ENCODE measurements at places on chromosomes 4 and X.

DNA sequence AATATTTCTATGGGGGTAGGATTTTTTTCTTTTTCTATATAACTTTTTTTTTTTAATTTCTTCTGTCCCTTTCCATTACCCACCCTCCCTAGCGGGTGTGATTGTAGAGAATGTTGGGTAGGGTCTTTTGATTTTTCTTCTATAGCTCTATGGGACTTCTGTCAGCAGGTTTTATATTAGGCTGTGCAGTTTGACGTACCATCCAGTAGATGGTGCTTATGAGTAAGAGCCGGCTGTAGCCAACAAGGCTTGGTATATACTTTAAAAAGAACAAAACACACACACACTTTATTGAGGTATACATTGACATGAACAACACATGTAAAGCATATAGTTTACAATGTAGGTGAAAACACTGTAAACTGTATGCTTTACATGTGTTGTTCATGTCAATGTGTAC lies 247.9 kb upstream of the POF1B start:
- no peak for DNase-seq

DNA sequence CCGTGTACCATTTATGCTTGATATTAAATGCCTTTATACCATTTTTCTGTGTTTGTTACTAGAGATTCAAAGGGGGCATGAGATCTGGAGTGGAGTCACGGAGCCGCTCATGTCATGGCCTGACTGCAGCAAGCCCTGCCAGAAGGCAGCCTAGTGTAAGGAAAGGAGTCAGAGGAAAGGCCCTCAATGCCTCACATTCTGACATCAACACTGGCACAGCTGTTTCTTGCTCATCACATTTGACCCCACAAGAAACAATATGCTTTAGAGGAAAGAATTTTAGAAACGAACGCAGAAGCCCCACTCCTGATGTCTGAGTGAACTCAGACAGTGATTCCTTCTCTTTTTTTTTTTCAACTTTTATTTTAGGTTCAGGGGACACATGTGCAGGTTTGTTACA lies 322.4 kb upstream of the CPEB2 start:
- DNase-seq: no peak

DNA sequence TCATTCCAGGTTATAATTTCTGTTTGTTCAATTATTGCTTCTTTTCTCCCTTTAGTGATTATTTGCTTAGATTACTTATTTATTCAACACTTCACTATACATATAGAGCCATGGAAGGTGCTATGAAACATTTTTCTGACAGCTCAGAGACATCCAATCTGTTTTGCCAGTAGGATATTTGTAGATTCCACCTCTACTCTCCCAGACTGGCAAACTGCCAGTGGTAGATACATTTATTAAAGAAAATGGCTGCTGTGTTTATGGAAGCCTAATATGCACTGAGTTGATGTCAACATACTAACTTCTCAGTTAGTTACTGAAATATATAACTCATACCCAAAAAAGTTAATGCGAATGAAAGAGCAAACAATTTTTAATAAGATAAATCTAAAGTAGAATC lies 348.6 kb downstream of the TRAM1L1 start:
- no peak for DNase-seq

- no peak for DNase-seq
Observed at GRCh38 chr4:107349732-107350131, 313.6 kb upstream of the DKK2 start.

- DNase-seq: no peak
Observed at GRCh38 chr4:71677568-71677967, 106.3 kb downstream of the GC start.

- no peak for DNase-seq
Observed at GRCh38 chrX:136910565-136911035, 30.1 kb upstream of the RBMX start.

DNA sequence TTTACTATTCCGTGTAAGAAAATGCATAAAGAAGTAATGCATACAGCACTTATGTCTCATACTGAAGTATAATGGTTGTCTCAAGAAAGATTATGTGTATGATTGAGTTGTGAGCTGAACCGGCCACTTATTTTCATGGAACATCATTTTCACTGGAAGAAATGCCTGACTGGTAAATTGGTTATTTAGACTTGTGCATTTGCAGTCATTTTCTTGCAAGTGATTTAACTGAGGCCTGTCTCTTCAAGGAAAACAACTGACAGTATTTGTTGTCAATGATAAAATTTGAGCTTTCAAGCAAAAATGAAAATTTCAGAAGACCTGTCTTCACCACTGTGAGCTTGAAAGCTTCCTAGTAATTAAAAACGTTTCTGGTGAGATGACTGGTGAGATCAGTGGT lies 62.7 kb upstream of the RPS6KA3 start:
- DNase-seq: no peak

DNA sequence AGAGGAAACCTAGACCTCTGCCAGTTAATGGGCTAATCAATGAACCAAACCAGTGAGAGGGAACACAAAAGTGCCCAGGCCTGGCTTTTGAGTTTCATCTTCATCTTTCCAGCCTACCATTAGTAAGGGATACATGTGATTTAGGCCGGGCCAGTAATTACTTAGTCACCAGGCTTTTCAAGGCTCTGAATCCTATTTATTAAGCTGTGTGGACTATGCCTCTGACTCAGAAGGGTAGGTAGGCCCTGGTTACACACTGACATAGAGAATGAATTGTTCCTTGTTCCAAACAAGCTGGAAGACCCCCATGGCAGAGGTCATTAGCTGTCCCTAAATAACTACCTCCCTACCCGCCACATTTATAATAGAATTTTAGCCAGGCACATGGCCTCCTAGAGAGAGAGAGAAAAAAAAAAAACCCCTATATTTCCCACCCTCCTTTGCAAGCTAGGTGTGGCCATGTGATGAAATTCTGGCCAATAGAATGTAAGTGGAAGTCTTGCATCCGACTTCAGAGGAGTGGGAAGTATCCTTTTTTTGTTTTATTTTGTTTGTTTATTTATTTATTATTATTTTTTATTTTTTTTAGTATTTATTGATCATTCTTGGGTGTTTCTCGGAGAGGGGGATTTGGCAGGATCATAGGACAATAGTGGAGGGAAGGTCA lies 112.3 kb upstream of the BCOR start:
- no peak for DNase-seq

- no peak for DNase-seq
Observed at GRCh38 chr4:92241094-92241493, 62.7 kb upstream of the GRID2 start.

- no peak for DNase-seq
Observed at GRCh38 chrX:110145854-110146253, 142.9 kb downstream of the TMEM164 start.

DNA sequence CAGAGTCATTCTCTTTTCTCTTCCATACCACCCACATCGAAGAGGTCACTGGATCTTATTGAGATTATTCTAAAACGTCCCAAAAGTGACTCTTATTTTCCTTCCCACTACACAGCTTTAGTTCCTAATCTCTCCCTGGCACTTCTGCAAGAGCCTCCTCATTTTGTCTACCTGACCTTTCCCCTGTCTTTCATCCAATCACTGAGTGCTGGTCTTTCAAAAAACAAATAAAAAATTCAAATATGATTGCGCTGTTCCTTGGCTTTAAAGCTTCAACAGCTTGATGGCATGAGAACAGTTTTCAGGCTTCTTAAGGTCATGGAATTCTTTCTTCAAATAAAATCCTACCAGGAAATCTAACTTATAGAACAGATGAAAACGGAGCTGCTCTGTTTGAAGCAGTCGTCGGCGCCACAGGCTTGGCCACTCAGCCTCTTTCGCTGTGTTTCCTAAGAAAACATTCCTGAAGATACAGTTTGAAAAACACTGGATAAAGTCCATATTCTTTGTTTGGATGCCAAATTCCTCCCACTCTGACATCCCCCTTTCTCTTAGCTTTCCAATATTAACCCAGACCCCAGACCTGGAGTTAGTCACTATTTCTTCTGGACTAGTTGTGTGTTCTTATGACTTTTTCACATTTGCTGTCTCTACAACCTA lies 12.5 kb downstream of the SYTL5 start:
- DNase-seq: no peak

GRCh38 chr4:78778530-78778929 lies 2.4 kb downstream of the BMP2K start:
- DNase-seq: no peak

DNA sequence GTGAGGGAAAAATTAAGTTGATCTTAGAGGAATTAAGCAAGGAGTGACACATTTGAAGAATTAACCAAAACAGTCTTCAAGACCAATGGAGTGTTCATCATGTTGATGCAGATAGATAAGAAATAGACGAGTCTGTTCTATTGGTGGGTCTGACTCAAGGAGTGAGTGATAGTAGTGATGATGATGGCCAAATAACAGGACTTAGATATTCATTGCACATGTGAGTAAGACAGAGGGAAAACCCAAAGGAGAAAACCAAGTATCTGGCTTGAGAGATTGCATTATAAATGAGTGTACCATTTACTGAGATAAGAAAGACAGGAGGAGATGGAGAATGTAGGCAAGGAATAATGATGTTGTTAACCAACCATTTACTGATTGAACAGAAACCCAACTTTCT lies 321.3 kb downstream of the ADGRL3 start:
- DNase-seq: no peak

- DNase-seq: no peak
Observed at GRCh38 chr4:73499996-73500765, 18.6 kb downstream of the AFM start.

DNA sequence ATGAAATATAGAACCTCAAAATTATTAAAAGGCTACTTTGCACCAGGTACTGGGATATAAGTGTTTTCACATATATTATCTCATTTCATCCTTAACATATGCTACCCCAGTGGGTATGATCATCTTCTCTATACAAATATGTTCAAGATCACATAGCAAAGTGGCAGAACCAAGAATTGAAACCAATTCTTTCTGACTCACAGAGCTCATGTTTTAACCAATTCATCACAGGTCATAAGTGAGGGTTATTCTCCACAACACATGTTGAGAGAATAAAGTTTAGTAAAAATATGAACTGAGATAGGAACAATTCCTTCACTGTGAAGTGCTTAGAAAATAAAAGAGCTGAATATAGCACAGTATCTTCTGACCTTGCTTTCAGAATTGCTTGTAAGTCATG lies 442.9 kb upstream of the RASGEF1B start:
- DNase-seq: no peak

GRCh38 chr4:42608551-42608950 lies 48.4 kb downstream of the ATP8A1 start:
- DNase-seq: no peak

DNA sequence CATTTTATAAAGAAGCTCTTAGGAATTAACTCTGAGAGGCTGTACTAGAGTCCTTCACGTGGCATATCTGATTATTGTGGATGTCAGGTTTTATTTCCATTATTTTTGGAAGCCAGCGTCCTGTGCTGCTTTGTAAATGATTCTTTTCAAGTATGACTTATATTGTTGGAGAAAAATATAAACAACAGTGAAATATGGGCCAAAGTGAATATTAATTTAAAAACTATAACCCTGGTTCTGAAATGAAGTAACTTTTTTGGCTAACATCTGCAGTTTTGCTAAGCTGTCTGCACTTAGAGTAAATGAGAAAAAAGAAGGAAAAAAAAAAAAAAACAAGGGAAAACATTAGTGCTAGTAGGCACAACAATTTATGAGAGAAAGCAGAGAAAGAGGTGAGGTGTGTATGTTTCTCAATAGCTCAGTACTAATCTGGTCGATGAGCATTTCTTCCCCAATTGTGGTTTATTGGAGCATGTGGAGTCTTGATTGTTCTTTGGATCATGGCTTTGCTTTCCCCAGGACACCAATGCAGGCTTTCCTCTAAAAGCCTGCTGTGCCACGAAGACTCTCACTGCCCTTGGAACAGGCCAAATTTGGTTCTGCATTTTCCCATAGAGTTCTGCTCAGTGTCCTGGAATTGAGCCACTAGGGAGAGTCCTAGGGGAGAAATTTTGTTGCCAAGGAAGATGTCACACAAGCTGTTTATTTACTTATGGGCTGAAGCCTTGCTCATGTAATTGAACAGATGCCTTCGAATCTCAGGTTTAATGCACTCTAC lies 273.3 kb downstream of the DKK2 start:
- no peak for DNase-seq

- no peak for DNase-seq
Observed at GRCh38 chr4:41476310-41476885, 61.6 kb upstream of the LIMCH1 start.

DNA sequence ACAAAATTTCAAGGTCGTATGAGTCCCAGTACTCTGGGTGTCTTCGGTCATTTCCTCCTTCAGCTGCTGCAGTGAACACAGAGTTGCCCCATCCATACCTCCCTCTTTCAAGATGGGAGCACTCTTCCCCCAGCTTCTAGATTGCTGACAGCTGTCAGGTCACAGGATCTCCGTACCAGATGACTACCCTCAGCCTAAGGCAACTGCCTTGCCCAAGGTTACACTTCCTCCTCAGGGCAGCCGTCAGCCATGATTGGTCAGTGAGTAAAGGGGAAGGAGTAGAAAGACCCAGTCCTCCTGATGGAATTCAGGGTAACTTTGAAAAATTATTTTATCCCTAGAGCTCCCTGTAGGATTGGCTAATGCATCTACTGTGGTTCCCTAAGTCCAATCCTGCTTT lies 81.6 kb downstream of the NAF1 start:
- no peak for DNase-seq

DNA sequence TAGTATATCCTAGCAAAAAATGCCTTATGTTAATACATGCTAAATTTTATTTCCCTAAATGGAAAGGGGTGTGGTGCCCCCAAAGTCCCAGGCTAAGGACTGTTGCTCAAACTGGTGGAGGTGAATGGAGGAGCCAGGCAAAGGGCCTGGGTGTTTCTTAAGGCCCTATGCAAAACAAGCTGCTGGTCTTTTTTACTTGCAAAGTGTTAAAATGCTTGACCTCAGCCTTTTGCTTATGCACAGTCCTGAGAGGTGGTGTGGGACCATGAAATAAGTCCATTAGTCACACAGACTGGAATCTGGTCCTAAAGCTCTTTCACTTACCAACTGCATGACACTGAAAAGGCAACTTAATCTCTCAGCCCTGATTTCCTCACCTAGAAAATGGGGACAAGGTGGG lies 223.5 kb upstream of the MBNL3 start:
- no peak for DNase-seq

GRCh38 chr4:111639120-111639690 lies 506.0 kb upstream of the FAM241A start:
- no peak for DNase-seq

DNA sequence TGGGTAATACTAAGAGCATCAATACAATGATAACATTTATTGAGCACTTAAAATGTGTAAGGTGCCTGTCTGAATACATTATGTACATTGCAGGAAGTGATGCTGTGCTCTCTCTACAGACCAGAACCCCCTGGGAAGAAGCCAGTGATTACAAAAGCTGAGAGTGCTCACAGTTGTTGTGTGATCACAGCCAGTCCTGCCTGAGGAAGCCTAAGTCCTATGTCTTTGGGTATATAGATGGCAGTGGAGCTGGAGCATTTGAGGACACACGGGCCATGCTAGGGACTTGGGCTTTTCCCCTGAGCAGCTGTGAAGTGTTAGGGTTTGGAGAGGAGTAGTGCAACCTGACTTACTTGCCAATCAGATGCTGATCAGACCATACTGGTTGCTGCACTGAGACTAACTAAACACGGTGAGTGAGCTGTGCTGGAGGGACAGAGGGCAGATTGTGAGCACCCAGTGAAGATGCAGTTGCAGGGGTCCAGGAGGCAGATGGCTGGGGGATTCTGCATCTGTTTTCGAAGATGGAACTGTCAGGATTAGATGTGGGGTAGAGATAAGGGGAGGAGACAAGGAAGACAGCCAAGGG lies 60.8 kb upstream of the TBC1D14 start:
- no peak for DNase-seq

GRCh38 chr4:69830560-69831269 lies 29.2 kb downstream of the SULT1E1 start:
- no peak for DNase-seq

- no peak for DNase-seq
Observed at GRCh38 chrX:65720381-65720964, 53.0 kb downstream of the MSN start.

- no peak for DNase-seq
Observed at GRCh38 chrX:78661836-78662235, 2.7 kb upstream of the RTL3 start.
